ENCODE measurements at places on chromosomes 5 and 9. TPM values are rescaled to one million over a fixed set of nuclear protein-coding genes. Genes with fewer than 3 reads are reported as not detected.

The SPTAN1 gene
- total RNA-seq = 292 TPM

The CMYA5 gene
- total RNA-seq = 10.1 TPM

The PCDHGA11 gene
- total RNA-seq = 6.6 TPM

The TRIP13 gene
- 3.7 TPM for total RNA-seq

The IL17B gene
- 2.7 TPM for total RNA-seq

The TMC1 gene
- total RNA-seq = not detected

The PCDHGA8 gene
- 6.4 TPM for total RNA-seq

The DMGDH gene
- 4.2 TPM for total RNA-seq

The PCDHB8 gene
- 0.25 TPM for total RNA-seq

The DMXL1 gene
- total RNA-seq = 56.5 TPM

The SLC6A18 gene
- total RNA-seq = not detected

The BRINP1 gene
- total RNA-seq = 0.49 TPM

The HEMGN gene
- not detected for total RNA-seq

The DNAJC18 gene
- 7.6 TPM for total RNA-seq

The DNAH5 gene
- 0.49 TPM for total RNA-seq

The UBE2R2 gene
- 20.4 TPM for total RNA-seq

The HK3 gene
- total RNA-seq = 7.4 TPM

The PLEKHG4B gene
- total RNA-seq = 0.74 TPM

The TAF11L5 gene
- total RNA-seq = not detected

The EPB41L4B gene
- 4.7 TPM for total RNA-seq

Data from vagina (tissue), 2 donors.